Suppressor macrophage treated with lipopolysaccharide for 1 hour (primary cell): ENCODE measurements at places on chromosomes 4 and X.

DNA sequence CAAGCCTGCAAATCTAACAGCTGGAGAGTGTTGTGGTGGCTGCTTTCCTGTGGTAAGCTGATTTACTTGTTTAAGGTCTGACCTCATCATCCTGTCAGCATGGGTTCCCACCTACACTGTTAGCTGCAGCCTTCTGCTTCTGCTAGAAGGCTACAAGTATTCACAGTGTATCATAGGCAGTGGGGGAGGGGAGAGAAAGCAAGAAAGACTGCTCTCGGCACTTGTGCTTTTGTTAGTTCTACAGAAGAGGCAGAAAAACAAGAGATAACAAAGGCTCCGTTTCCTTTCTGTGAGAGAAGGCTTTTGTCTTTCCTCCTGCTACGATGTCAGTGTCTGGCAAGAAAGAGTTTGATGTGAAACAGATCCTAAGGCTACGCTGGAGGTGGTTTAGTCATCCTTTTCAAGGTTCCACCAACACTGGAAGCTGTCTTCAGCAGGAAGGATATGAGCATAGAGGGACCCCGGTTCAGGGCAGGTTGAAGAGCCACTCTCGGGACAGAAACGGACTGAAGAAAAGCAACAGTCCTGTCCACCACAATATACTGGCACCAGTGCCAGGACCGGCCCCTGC lies at the start of gene KLHL4:
Gene KLHL4 (plus strand): TSS at position 232 of the 571 bp plus-strand sequence. CDS start 92 bp downstream, at position 324.
- DNase-seq: no peak

DNA sequence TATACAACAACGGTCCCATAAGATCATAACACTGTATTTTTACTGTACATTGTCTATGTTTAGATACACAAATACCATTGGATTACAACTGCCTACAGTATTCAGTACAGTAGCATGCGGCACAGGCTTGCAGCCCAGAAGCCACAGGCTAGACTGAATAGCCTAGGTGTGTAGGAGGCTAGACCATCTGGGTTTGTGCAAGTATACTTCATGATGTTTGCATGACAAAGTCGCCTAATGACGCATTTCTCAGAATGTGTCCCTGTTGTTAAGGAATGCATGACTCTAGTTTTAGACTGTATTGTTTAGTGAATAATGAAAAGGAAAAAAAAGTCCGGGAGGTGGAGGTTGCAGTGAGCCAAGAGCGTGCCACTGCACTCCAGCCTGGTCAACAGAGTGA lies 56.5 kb upstream of the C4orf50 start:
- DNase-seq: no peak

- DNase-seq: no peak
These were observed 613 bp downstream of the GLRB start for GRCh38 chr4:157076578-157076947.

GRCh38 chrX:118943102-118943501 lies 31.3 kb upstream of the LONRF3 start:
- no peak for DNase-seq

GRCh38 chr4:32140636-32141035 lies 1420.5 kb downstream of the PCDH7 start:
- no peak for DNase-seq
